ENCODE measurements at places on chromosomes 11 and 22. TPM values are rescaled to one million over a fixed set of nuclear protein-coding genes. Genes with fewer than 3 reads are reported as not detected.

Gene MMP7
- total RNA-seq: 0.19 TPM

DNA sequence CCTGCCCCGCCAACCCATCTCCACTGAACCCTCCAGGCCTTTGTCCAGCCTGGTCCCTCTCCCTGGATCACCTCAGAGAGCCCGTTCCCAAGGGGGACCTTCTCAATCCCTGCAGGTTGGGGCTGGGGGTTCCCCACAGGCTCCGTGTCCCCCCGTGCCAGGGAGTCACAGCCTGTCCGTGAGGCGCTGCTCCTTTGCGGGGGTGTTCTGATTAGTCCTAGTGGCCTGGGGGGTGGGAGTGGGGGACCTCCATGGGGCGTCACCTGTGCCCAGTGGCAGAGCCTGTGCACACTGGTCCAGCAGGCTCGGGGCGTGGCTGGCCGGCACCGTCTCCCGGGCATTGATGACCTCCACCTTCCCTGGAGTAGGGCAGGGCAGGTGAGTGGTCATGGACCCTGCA, 11.6 kb downstream of the GGT5 start:
- DNase-seq: no peak

Gene C11orf86
- total RNA-seq: not detected

Gene DTX4
- 0.82 TPM for total RNA-seq

DNA sequence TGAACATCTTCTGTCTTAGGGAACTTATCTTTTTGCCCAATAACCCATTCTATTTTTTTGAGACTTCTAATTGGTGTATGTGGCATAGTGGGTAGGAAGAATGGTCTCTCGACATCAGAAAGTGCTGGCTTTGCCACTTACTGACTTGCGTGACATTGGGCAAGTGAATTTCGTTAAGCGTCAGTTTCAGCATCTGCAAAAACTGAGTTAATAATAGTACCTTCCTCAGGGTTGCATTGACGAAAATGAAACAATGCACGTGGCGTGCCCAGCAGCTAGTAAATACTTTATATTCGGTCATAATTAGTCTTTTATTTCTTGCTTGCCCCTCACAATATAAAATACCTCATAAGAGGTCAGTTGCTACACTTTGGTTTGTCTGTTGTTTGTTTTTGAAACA, 12.5 kb upstream of the GRIK4 start:
- DNase-seq: no peak

Gene BIK
- total RNA-seq: 9.9 TPM

GRCh38 chr11:76666408-76666807, 4.1 kb downstream of the LRRC32 start:
- DNase-seq: no peak

DNA sequence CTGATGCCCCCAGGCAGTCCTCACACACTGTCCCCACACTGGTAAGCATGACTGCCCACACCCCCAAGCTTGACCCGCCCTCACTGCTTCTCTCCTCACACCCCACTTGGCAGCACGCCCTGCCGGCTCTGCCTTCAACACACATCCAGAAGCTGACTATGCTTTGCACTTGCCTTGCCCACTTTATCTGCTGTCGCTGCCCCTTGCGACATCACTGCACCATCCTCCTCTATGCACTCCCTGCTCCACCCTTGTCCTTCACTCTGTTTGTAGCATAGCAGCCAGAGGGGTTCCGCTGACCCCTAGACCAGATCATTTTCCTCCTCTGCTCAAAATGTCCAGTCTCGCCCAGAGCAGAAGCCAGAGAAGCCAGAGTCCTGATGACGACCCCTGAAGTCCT, 25.3 kb upstream of the SLC25A1 start:
- no peak for DNase-seq

Data from activated T-cell treated with anti-CD3 and anti-CD28 coated beads, Interleukin-2, amount 50 U/mL, for 4 hours (primary cell).